ENCODE measurements at places on chromosomes 16 and 17. TPM values are rescaled to one million over a fixed set of nuclear protein-coding genes. Genes with fewer than 3 reads are reported as not detected.

GCGR gene
- 0.14 TPM for polyA plus RNA-seq

KRTAP3-2 gene
- polyA plus RNA-seq, result 1.8 TPM

DNAH9 gene
- 0.12 TPM for polyA plus RNA-seq

TMEM235 gene
- polyA plus RNA-seq, result not detected

KCNH6 gene
- polyA plus RNA-seq, result not detected

HYDIN gene
- polyA plus RNA-seq, result 0.02 TPM

CTF1 gene
- 3.3 TPM for polyA plus RNA-seq

TLCD2 gene
- polyA plus RNA-seq, result 3.6 TPM

TNFRSF13B gene
- polyA plus RNA-seq, result 0.14 TPM

TMEM100 gene
- 4.8 TPM for polyA plus RNA-seq

MYH1 gene
- polyA plus RNA-seq, result 0.01 TPM

IRF8 gene
- 0.96 TPM for polyA plus RNA-seq

KRT27 gene
- polyA plus RNA-seq, result 0.05 TPM

All from esophagus (tissue), 2 donors.